ENCODE measurements at places on chromosomes 6 and 20. TPM values are rescaled to one million over a fixed set of nuclear protein-coding genes. Genes with fewer than 3 reads are reported as not detected.
A peak's percentile ranks its signal among the peaks of the same experiment; 100 is the strongest.

- H3K4me1 ChIP-seq: no peaks in the 10 kb centered on the region
- no peaks in the 10 kb centered on the region for H3K27me3 ChIP-seq
- DNase-seq: no peak
- H3K4me3 ChIP-seq: no peak overlapping the region
Observed at GRCh38 chr6:129890701-129891100, 29.6 kb upstream of the TMEM244 start.

PPP1R16B gene
- total RNA-seq: 2.4 TPM

DNA sequence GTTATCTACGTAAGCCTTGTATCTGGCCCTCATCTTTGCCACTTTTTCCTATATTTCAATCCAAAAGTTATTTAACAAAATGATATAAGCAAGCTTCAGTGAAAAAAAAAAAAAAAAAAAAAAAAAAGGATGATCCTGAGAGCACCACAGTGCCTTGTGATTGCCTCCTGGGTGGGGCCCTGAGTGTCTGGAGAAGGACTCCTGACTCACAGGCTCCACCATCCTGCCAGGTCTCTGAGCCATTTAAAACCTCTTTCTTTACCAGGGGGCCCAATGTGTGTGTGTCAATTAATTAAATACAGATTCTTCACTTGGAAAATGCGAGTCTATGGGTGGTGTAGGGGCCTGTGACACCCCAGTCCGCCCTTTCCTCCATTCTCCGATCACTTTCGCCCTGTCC is 105.2 kb downstream of the SMOC2 start:
- peak; percentile 52 for DNase-seq
- no peaks in the 10 kb centered on the region for H3K27me3 ChIP-seq

- H3K27me3 ChIP-seq: no peaks in the 10 kb centered on the region
- H3K4me1 ChIP-seq: no peaks in the 10 kb centered on the region
- H3K27ac ChIP-seq: no peak overlapping the region
- no peaks in the 10 kb centered on the region for H3K36me3 ChIP-seq
- no peak for DNase-seq
Observed at GRCh38 chr20:32681175-32682084, 7.7 kb upstream of the C20orf203 start.
